Mucosa of descending colon (tissue), 3 donors: ENCODE measurements at places on chromosomes 12 and 14. TPM values are rescaled to one million over a fixed set of nuclear protein-coding genes. Genes with fewer than 3 reads are reported as not detected.

- no peak for DNase-seq
Observed at GRCh38 chr14:60735416-60735815, 855 bp downstream of the MNAT1 start.

DNA sequence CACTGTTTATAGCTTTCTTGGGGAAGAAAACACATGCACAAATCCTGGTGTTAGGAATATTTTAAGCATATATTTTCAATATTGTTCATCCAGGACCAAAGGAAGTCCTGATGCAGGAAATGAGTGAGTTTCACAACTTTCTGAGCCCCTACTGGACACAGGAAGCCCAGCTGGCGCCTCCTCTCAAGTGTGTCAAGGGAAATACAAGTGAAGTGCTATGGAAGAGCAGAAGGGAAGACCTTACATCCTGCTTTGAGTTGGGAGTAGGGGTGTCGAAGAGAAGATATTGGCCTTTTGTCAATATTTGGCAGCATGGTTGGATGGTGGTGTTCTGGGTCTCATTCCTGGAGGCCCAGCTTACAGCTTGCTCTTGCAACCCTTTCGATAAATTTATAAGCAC, 66.1 kb upstream of the ZDHHC17 start:
- DNase-seq: no peak

The CEP170B gene
- total RNA-seq: 89.9 TPM

The C12orf54 gene
- 0.41 TPM for total RNA-seq

The RERG gene
- total RNA-seq: 5.2 TPM

DNA sequence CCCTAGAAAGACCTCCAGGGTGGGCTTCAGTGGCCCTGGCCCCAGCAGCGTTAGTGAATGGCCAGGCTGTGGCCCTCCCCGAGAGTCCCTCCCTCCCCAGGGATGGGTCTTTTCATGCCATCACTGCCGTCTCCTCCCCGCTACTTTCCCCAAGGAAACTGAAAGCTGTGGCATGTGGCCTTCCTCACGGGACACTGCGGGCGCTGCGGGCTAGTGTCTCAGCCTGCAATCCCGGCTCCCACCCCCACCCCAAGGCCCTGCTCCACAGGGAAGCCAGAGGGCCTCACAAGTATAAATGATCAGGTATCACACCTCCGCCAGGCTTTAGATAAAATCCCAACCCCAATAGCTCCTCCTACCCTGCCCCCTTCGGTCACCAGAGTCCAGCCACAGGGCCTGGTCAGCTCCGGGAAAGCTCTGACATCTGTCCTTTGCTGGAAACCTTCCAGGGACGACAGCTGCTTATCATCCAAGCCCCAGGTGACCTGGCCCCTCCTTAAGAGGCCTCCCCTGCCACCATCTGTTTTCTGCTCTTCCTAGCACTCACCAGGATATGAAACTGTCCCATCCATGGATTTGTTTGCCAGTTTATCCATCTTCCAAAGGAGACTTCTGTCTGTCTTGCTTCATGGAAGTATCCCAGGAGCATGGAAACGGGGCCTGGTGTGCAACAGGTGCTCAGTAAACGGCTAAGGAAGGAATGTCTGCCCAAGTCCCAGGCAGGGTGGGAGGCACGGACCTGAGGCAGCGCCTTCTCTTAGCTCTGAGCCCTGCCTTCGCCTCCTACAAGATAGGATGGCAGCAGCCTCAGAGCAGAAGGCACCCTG, 31.6 kb downstream of the CCDC85C start:
- peak; percentile 80 for DNase-seq

DNA sequence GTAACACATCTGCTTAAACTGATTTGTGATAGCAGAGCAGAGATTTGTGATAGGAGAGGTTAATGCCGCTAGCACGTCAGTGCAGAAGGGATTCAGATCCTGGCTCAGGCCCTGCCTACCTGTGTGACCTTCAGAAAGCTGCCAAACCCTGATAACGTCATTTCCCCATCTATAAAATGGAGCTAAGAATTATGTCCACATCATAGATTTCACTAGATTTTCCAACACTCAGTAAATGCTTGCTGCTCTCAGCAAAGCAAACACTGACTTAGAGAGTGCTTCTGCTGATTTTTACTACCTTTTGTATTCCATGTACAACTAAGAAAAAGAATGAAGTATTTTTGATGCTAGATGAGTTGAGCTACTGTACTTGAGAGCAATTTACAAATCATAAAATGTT, 261.4 kb downstream of the ITPR2 start:
- DNase-seq: peak; percentile 56

The GALNT9 gene
- 0.43 TPM for total RNA-seq

The POTEG gene
- not detected for total RNA-seq

- no peak for DNase-seq
Observed at GRCh38 chr14:69204753-69205152, 13.5 kb downstream of the EXD2 start.

- DNase-seq: no peak
Observed at GRCh38 chr12:132150780-132151144, 6.5 kb downstream of the NOC4L start.

The BBS10 gene
- 7.6 TPM for total RNA-seq

- no peak for DNase-seq
Observed at GRCh38 chr14:61154641-61155040, 126.5 kb downstream of the TMEM30B start.

The E2F7 gene
- 4.4 TPM for total RNA-seq

The PHETA1 gene
- 39.8 TPM for total RNA-seq

GRCh38 chr14:87430810-87431209, 562.2 kb downstream of the GALC start:
- DNase-seq: no peak

DNA sequence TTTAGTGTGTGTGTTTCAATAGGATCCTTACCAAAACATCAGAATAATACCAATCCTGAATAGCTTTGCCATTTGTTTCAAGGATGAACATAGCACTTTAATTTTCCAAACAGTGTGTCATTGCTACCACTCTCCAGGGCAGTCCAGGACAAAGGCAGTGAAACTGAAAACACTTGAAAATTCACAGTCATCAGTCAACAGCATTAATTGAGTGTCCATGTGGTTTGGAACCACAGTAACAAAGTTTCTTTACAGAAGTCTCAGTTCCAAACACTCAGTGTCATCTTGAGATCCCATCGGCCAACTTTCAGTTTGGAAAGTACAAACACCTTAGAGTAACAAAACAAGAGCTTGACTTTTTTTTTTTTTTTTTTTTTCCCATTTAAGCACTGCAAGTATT, 228.4 kb upstream of the SOX5 start:
- DNase-seq: no peak

GRCh38 chr12:105041186-105041585, 43.1 kb downstream of the ALDH1L2 start:
- no peak for DNase-seq

The P2RX2 gene
- 0.19 TPM for total RNA-seq

The PLEKHD1 gene
- not detected for total RNA-seq

DNA sequence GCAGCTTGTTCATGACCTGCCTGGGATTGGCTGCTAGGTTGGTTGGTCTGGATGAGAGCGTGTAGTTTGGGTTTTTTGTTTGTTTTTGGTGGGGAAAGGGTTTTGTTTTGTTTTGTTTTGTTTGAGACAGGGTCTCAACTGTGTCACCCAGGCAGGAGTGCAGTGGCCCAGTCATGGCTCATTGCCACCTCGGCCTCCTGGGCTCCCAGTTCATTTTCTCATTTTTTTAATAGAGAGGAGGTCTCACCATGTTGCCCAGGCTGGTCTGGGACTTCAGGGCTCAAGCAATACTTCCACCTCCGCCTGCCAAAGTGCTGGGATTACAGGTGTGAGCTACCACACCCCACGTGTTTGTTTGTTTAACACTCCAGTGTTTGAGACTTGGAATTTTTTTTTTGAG, 3.8 kb downstream of the DYNC1H1 start:
- DNase-seq: no peak

GRCh38 chr14:99590746-99591555, 13.1 kb downstream of the CCDC85C start:
- peak; percentile 53 for DNase-seq
